Activated naive CD4-positive, alpha-beta T cell treated with anti-CD3 and anti-CD28 coated beads, Interleukin-2, amount 10 ng/mL, durations not matched to agents 5 hours and 36 hours (primary cell): ENCODE measurements at places on chromosomes 2 and 18. TPM values are rescaled to one million over a fixed set of nuclear protein-coding genes. Genes with fewer than 3 reads are reported as not detected.

Gene STEAP3
- 0.08 TPM for total RNA-seq

Gene TMEM200C
- not detected for total RNA-seq

Gene MFSD6
- 38.5 TPM for total RNA-seq

Gene RIT2
- total RNA-seq: not detected

Gene SLC16A14
- total RNA-seq: 0.91 TPM

Gene EVX2
- not detected for total RNA-seq

Gene FAP
- total RNA-seq: not detected

Gene PIEZO2
- not detected for total RNA-seq

Gene WDR54
- 78.2 TPM for total RNA-seq

Gene REG3G
- not detected for total RNA-seq

Gene ATOH8
- total RNA-seq: 0.10 TPM

Gene MARCO
- not detected for total RNA-seq

Gene GKN1
- total RNA-seq: not detected

Gene HOXD10
- total RNA-seq: not detected

Gene HOXD4
- not detected for total RNA-seq

Gene CEP192
- 46.8 TPM for total RNA-seq

Gene IL36A
- total RNA-seq: not detected

Gene TBR1
- not detected for total RNA-seq

Gene CDK5R2
- total RNA-seq: not detected

Gene CD226
- total RNA-seq: 65.4 TPM

Gene LYG1
- total RNA-seq: 1.2 TPM

Gene CD8A
- 6.5 TPM for total RNA-seq
